ENCODE measurements at places on chromosomes 13 and 19.

DNA sequence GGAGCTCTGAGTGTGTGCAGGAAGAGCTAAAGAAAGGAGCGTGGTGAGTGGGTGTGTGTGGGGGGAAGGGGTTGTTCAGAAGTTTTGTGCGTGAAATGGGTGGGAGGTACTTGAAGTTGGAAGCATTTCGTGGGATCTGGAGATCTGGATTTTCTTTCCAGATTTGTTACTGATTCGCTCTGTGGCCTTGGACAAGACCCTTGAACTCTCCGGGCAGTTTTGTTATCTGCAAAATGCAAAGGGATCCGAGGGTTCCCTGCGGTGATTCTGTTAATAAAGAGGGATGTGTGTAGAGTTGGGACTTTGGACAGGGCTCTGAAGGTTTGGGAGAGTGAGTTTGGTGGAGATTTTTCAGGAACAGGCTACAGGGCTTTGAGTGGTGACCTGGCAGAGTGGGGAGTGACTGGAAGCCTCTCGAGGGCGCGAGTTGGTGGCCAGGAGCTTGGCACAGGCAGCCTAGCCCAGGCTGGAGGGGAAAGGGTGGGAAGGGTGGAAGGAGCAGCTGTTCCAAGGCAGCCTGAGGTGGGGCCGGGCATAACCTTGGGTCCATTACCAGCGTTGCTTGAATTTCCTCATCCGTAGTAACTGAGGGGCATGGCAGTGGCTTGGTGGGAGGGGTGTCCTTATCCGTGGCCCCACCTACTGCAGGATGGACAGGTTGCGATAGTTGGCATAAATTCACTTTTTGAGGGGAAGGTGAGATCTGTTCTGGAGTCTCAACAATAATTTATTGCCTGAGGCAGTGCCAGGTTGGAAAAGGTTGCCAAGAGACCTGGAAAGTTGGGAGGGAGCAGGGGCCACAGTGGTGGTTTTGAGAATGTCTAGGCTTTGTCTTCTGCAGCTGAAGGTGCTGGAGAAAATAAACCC, 2.1 kb downstream of the ACTN4 start:
- DNase-seq: no peak

DNA sequence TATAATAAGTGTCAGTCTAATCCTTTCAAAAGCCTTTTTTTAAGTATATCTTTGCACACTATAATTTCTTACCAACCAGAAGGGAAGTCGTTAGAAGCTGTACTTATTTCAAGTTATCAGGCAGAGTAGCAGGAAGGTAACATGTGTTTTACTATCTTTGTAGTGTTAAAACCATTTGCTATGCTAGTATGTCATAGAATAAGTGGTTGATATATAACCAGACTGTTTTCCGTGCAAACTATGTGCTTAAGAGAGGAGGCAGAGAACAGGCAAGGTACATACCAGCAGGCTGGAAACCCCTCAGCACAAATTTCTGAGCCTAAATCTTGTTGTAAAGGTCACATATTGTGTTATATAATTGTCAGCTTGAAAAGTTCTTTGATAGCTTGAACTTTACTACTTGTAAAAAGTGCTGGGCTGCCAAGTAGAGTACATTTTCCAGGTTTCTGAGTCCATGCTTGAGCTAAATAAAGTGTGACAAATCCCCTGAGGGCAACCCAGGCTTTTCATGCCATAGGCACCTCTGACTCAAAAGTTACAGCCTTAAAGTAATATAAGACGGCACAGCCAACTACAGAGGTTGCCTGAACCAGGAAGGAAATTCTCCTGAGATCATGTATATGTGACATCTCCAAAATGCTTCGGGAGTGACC, 1297.4 kb downstream of the PCDH9 start:
- no peak for DNase-seq

- DNase-seq: peak; percentile 58
These were observed 8.2 kb downstream of the RASGRP4 start for GRCh38 chr19:38417544-38418506.

GRCh38 chr13:46170687-46171086, 11.3 kb downstream of the LCP1 start:
- no peak for DNase-seq

DNA sequence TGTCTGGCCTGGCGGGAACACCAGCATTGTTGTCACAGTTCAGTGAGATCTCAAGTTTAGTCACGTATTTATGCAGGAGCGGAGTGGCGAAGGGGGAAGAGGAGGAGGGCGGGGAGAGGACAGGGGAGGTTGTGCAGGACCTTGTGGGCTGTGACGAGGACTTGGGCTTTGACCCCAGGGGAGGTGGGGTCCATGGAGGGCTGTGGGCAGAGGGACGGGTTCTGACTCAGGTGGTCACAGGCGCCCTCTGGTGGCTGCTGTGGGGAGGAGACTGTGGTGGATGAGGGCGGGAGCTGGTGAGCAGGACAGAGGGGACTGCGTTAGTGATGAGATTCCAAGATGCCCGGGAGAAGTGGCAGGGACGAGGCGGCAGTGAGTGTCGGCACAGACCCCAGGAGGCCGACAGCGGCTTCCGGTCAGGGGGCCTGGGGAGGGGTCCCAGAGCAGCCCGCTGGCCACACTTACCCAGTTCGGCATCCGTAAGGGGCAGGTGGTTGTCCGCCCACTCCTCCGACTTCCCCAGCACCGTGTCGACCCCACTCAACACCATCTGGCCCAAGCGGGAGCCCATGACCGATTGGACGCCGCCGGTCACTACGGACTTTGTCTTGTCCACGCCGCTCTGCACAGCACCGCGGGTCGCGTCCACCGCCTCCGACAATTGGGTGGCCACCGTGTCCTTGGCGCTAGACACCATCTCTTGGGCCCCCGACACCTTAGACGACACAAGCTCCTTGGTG, 15.7 kb downstream of the PLIN3 start:
- peak; percentile 68 for DNase-seq

GRCh38 chr13:114101358-114102130, 30.9 kb downstream of the RASA3 start:
- no peak for DNase-seq

GRCh38 chr19:49546825-49547565, 19.2 kb downstream of the RCN3 start:
- no peak for DNase-seq

DNA sequence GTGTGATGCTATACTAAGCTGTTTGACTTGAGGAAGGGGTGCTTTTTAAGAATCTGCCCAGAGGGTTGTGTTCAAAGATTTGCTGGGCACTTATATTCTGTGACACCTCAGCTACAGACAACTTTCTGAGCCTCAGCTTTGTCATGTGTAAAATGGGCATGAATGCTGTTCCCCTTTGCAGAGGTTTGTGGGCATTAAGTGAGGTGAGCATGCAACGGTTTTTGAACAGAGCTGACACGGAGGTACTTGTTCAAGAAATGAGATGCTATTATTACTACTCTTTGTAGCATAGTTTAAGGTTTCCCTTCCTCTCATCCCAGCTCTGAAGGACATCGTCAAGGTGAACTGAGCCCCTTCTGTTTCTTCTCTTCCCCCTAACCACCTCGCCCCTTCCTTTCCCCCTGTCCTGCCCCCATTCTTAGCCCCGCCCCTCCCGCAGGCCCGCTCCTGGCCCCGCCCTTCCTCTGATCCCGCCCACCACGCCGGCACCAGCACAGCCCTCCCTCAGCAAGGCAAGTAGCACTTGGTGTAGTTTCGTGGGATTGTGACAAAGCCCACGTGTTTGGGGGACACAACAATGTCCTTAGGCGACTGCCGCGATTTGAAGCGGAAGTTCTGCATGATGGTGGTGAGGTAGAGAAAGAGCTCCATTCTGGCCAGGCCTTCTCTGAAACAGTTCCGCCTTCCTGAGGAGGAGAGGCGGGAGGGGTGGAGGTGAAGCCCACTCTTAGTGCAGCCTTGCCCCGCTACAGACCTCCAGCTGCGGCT, 26.1 kb upstream of the CYP2A7 start:
- no peak for DNase-seq
